ENCODE measurements at places on chromosomes 4 and X. TPM values are rescaled to one million over a fixed set of nuclear protein-coding genes. Genes with fewer than 3 reads are reported as not detected.
A peak's percentile ranks its signal among the peaks of the same experiment; 100 is the strongest.

DNA sequence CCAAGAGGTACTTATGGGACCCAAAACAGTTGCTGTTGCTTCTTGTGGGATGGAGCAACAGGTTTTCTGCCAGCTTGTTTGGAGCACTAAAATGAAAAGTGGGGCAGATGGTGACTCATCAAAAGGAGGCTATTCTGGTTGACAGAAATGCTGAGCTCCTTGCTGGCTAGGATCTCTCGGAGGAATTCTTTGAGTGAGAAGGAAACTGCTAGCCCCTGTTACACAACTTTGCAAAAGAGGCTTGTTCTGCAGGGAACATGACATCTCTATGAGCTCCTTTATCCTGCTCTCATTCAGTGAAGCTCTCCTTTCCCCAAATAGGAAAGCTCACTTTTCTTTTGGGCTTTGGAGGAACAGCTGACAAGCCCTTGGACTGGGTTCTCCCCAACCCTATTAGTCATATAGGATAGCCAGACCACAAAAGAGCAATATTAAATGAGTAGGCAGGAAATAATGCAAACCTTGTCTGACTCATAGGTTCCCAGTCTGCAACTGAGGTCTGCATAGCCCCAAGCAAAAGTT lies 108.3 kb downstream of the CDS1 start:
- H3K27ac ChIP-seq, result no peak overlapping the region
- peaks cover 59% of the 10 kb centered on the region for H3K36me3 ChIP-seq
- no peak for DNase-seq
- no peak overlapping the region for H3K4me3 ChIP-seq
- peaks cover 12% of the 10 kb centered on the region for H3K4me1 ChIP-seq

- H3K36me3 ChIP-seq, result no peaks in the 10 kb centered on the region
- peak overlapping the region; percentile 62 for H3K4me3 ChIP-seq
- peaks cover 29% of the 10 kb centered on the region for H3K4me1 ChIP-seq
Measured at GRCh38 chrX:118346258-118347094, 570 bp downstream of the WDR44 start.

- DNase-seq, result no peak
- no peaks in the 10 kb centered on the region for H3K27me3 ChIP-seq
- H3K4me1 ChIP-seq, result no peaks in the 10 kb centered on the region
- no peak overlapping the region for H3K4me3 ChIP-seq
Measured at GRCh38 chr4:100898844-100899243, 381.0 kb upstream of the EMCN start.

Gene TAF7L
- not detected for total RNA-seq

Gene IDH3G
- total RNA-seq, result 87.2 TPM
